Stimulated activated CD4-positive, alpha-beta T cell treated with anti-CD3 and anti-CD28 coated beads, Interleukin-15, amount 100 ng/mL, for 1 hour (primary cell): ENCODE measurements at places on chromosomes 4 and X.

- DNase-seq: no peak
Observed at GRCh38 chrX:86002076-86002896, 45.1 kb downstream of the CHM start.

DNA sequence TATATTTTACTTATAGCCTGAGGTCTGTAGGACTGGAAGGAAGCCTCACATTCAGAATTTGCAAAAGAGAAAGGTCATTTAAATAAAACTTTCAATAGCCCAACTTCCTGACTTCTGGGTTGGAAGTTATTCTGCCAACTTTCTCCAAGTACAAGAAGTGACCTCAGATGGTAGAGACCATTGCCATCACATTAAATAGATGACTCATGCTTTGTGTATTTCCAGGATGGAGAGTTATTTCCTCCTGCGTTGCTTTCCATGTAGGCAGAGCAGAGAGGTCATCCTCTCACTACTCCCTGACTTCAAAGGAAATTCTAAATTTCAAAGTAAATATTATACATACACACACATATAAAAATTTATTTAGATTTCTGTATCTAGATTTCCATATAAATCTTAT lies 73.0 kb upstream of the NR3C2 start:
- no peak for DNase-seq

DNA sequence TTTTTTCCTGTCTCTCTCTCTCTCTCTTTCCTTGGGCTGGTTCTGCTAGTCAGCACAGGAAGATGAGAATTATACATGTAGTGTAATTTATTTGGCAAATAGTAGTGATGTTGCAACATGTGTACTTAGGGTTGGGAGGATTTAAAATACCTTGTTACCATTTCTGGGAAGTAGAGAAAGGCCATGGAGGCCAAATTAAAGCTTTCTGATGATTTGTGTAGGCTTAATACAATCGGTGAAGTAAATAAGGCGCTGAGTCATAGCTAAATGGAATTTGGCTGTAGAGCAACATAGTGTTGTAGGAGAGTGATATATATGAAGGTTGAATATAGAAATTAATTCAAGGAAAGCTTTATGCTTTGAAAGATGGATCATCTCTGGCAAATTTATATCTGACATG lies 295.3 kb downstream of the GRID2 start:
- DNase-seq: no peak

DNA sequence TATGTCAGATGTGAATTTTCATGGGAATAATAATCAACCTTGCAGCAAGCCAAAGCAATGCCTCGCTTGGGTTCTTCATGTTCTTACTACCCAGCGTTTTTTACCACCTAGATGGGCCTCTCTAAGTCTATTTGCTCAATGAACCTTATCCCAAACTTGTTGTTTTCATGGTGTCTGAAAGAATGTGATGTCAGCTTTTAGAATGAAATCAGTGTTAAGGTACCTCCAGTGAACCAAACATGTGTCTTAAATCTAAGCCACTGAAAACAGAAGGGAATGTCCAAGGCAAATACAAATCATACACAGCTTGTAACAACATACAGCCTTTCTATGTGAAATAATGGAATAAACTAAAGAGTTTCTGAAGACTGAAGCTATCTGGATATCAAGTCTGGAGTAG lies 6.7 kb downstream of the EPGN start:
- DNase-seq: no peak

DNA sequence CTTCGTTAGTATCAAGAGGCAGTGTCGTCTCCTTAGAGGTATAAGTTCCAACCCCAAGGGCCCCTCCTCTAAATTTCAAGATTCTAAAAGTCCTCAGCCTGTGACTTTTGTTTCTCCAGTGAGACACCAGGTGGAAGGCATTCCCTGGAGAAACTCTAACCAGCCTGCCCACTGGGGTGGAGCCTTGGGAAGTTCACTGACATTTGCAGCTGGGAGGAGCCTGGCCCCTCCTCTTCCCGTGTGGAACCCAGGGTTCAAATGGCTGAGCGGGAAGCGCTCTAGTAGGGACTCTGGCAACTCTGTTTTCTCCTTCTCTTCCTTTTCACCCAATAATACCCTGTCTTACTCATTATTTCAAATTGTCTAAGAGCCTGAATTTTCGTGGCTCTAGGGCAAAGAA lies 325.0 kb downstream of the TLL1 start:
- DNase-seq: no peak
